ENCODE measurements at places on chromosomes 1 and 21.

GRCh38 chr1:244102468-244102867 lies 51.4 kb downstream of the ZBTB18 start:
- DNase-seq: no peak

DNA sequence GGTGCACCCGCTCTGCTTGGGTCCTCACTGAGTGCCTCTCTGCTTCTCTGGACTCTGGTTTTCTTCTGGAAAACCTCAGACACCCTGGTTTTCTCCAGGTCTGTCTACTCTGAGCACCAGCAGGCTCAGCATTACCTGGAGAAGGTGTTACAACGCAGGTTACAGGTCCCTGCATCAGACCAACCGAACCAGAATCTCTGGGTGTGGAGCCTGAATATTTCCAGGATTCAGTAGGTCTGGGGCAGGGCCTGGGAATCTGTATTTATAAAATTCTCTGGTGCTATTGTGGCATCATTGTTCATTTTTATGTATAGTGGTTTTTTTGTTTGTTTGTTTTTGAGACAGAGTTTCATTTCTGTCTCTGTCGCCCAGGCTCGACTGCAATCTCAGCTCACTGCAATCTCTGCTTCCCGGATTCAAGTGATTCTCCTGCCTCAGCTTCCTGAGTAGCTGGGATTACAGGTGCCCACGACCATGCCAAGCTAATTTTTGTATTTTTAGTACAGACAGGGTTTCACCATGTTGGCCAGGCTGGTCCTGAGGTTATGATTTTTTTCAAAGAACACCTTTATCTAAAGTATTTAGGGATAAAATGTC lies 1.5 kb upstream of the SLC30A2 start:
- DNase-seq: no peak

DNA sequence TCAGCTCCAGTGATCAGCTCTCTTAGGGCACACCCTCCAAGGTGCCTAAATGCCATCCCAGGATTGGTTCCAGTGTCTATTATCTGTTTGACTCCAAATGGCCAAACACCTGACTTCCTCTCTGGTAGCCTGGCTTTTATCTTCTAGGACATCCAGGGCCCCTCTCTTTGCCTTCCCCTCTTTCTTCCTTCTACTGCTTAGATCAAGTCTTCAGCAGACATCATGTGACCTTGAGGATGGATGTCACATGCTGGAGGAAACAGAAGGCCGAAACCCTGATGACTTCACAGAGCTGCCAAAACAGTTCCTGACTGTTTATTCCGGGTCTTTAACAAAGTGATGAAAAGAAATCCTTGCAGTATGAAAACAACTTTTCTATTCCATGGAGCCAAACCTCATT lies 24.4 kb upstream of the WDR26 start:
- no peak for DNase-seq

- no peak for DNase-seq
Measured at GRCh38 chr1:45221716-45222115, 15.3 kb upstream of the ZSWIM5 start.

DNA sequence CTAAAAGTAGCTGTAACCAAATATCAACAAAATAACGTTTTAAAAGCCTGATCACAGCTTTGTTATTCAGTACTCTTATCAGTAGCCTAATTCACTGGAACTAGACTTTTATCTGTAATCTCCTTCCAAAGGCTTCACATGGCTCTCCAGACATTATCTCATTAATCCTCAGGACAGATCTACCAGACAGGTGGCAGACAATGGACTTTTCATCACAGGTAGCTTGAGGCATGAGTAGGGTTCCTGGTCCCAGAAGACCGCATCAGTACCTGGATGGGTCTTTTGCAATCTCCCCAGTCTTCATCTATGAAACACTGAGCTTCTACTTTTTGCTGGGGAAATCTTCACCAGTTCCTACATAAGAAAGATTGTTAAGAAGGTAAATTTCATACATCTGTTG lies 132.2 kb upstream of the FOXD3 start:
- DNase-seq: no peak

- DNase-seq: no peak
Measured at GRCh38 chr1:193729429-193729828, 543.0 kb upstream of the B3GALT2 start.

DNA sequence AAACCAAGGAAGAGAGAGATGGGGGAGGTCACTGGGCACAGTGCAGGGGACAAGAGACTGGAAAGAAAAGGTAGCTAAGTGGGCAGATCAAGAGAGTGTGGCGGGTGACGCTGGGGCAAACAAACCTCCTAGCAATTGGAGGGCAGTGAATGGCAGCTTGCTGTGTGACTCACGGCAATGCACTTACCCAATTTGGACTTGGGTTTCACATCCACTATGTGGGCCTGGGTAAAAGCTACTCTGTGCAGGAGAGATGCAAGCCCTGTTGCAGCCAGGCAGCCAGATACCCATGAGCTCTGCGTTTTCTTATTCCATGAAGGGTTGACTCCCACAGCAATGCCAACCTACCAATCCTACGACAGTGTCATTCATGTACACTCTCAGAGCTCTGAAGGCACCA lies 9.5 kb downstream of the PLXNA2 start:
- no peak for DNase-seq

Measured in fibroblast of the conjunctiva (primary cell).